ENCODE measurements at places on chromosomes 3 and 15.

DNA sequence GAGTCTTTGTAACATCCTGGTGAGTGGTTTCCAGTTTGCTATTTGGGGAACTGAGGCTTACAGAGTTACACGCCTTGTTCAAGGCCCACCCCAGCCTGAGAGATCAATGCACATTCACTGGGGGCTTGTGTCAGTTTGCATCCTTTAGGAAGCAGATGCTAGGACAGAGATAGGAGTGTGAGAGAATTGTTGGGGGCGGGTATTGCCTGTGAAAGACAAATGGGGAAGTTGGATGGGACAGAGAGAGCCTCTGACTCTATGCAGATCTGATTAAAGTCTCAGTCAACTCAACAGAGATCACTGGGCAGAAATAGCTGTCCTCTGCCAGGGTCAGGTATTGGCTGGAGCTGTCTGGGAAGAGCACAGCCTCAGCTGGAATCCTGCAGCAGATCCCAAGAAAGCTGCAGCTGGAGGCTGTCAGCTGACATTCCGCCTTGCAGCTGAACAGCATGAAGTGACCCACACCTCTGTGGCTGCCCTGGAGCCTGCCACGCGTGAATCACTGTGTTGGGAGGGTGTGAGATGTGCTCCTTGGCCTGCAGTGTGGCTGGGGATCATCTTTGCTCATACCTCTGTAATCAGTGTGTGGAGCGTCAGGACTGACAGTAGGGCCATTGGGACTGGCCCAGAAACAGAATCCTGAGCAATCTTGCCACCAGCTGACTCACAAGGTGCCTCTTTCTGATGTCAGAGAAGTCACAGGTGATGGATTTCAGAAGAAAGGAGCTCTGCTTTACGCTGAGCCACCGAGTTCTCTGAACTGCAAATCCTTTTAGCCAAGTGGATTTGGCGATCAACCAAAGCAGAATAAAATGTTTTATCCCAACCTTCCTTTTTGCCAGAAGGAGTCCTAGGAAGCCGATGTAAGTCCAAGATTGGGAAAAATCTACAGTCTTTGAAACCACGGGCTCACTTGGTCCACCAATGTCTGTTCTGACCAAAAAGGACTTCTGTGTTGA, 284.1 kb upstream of the LRRFIP2 start:
- DNase-seq = no peak

- no peak for DNase-seq
These were observed 188.3 kb downstream of the RSL24D1 start for GRCh38 chr15:55008421-55008820.

DNA sequence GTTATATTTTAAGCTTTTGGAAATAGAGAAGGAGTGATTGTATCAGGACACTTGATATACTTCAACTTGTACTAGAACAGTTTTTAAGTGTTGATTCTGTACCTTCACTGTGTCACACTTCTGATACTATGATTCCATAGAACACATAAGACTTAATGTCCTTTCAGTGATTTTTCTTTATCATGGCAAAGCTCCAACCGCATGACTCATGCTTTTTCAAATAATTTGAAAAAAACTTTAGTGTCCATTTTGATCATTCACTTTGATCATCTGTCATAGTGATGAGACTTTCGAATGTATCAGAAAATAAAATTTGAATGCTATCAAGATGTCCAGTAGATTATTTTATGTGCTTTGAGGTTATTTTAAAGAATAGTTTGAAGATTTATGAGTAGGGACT, 32.0 kb downstream of the AP4E1 start:
- no peak for DNase-seq

- DNase-seq = no peak
These were observed 35.8 kb upstream of the TNFSF10 start for GRCh38 chr3:172559020-172559419.

GRCh38 chr15:87368511-87368910, 888.0 kb downstream of the NTRK3 start:
- no peak for DNase-seq

GRCh38 chr3:132829101-132829500, 106.9 kb upstream of the NPHP3 start:
- no peak for DNase-seq

DNA sequence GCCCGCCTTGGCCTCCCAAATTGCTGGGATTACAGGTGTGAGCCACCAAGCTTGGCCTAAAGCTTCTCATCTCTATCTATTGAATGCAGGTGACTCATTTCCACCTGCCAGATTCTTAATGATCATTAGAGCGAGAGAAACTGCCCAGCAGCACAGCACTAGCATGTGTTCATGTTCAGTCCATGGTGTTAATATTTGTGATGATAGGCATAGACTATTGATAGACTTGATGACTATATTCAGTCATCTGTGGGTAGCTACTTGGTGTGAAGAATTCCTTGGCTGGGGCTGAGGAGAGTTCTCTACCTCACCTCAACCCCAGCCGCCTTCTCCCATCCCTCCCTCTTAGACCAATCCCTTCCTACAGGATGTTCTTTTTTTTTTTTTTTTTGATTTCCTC, 60.0 kb downstream of the ST6GAL1 start:
- no peak for DNase-seq

- no peak for DNase-seq
These were observed 53.6 kb upstream of the SNRPA1 start for GRCh38 chr15:101348643-101349042.

DNA sequence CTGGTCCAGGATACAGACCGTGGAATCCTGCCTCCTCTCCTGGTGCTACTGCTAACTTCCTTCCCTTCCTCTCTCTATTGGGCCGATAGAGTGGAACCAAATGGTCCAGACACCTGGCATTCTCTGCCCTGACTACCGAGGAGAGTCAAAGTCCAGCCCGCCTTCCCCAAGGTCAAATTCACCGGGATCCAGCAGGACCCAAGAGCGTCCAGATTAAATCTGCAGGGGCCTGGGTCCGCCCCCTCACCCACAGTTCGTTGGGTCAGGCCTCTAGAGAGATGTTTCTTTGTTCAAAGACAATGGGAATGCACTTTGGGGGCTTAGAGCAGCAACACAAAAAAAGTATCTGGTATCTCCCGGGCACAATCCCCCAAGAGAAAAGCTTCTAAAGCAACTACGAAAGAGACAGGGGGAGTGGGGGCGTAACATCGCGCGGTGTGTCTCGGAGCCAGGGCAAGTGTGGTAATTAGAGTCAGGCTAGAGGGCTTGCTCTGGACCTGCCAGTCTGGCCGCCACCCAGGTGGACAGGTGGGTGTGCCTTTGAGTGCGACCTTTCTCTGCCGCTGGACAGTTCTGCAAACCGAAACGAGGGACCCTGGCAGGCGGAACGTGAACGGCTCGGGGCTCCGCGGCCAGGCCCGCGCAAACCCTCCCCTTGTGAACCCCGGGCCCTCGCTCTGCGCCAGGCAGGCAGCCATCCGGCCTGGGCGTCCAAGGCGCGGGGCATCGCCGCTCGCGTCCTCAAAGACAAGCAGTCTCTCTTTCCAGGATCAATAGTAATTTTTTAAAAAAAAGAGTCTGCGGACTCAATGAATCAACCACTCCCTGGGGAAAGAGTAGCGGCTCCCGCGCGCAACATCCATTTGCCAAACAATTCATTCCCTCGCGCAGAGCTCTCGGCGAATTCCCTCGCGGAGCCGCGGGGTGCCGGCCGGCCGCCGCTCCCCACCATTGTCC, 806 bp downstream of the KLHL25 start:
- DNase-seq = no peak

- DNase-seq = no peak
These were observed 25.0 kb upstream of the KY start for GRCh38 chr3:134675726-134676256.

DNA sequence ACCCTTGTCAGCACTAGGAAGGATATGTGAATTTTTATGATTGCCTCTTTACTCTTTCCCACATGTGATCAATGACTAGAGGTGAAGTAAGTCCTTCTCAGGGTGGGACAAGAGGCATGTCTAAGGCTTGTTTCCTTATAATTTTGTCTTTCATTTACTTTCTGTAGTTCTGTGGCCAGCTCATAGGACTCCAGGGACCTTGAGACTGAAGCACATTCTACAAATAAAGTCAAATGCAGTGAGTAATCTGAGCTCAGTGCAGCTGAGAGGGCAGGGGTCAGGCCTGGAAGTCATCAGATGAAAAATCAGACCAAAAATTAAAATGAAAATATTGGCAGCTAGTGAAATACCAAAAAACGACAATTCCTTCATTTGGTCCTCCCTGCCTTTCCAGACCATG, 424.7 kb upstream of the THBS1 start:
- no peak for DNase-seq

DNA sequence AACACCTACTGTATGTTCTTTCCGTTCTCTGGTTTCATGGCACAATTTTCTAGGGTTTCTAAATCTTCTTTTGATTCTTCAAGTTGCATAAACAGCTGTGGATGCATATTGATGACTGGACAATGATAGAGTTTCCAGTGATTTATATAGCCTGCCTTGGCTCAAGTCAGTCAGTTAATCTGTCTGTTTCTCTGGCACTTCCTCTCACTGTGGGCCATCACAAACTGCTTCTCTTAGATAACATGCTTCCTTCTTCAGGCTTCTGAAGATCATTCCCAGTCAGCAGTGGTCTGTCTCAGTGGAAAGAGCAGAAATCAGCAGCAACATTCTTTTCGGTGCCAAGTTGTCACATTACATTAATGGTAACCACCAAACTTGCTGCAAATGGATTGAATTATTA, 207.2 kb downstream of the RYR3 start:
- no peak for DNase-seq

DNA sequence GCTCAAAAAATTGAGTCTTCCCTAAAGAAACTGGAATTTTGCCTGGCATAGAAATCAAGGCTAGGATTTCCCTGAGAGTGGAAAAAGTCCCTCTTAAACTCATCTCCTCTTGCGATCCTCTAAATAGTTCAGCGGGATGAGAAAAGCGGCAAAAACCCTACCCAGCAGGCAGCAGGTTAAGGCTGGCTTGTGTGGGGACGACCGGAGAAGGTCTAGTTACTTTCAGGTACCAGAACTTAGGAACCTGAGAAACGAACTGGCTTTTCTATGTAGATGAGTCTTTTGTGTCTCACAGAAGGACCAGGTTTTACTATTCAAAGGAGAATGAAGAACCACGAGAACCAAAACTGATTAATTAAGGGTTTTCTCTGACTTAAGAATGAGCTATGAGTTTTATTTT, 523.7 kb upstream of the TGFBR2 start:
- no peak for DNase-seq

DNA sequence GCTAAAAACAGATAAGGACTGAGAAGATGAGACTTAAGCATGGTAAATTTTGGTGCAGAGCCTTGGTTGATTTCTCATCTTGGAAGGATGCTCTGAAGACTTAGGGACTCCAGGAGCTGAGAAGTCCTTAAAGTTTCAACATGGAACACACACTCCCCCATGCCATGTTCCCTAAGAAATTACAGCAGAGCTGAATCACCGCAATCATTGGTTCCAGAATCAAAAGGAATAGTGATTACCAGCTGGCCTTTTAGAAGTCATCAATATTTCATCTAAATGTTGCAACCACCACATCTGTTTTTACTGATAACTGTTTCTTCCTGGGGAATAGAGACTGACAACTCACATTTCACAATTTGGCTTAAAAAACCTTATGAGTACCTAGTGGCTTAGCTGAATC, 229.3 kb downstream of the MINAR1 start:
- no peak for DNase-seq

All from 8988T (cell line).